SHP77 (cell line): ENCODE measurements at places on chromosomes 7 and 10.

GRCh38 chr7:47149208-47149839 is 432.6 kb downstream of the TNS3 start:
- DNase-seq: no peak

GRCh38 chr10:98100476-98100875 is 34.0 kb upstream of the R3HCC1L start:
- no peak for DNase-seq

- DNase-seq: no peak
Measured at GRCh38 chr7:92881091-92881485, 44.7 kb upstream of the CDK6 start.

GRCh38 chr10:103765981-103766380 is 89.4 kb downstream of the SH3PXD2A start:
- peak; percentile 32 for DNase-seq

- peak; percentile 26 for DNase-seq
Measured at GRCh38 chr10:5873515-5873995, 16.1 kb downstream of the ANKRD16 start.

DNA sequence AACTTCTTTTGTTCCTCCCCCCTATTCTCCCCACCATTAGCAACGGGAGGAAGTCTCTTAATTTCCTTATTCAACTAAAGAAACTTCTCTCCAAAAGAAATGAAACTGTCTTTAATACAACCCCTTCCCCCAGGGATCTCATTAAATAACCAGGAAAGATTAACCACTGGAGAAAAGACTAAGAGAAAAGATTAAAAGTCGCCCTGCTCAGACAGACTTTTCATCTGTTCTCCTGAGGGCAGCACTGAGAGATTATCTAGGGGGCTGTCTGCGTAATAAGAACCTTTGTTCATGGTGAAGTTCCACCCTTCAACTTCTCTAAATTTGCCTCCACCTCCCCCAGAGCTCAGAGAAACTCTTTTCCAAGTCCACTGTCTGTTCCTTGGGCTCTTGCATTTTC is 105.5 kb downstream of the HGF start:
- no peak for DNase-seq

GRCh38 chr7:69599955-69600709 is 1.9 kb downstream of the AUTS2 start:
- no peak for DNase-seq

- DNase-seq: no peak
Measured at GRCh38 chr10:122072491-122072890, 83.5 kb downstream of the TACC2 start.

- no peak for DNase-seq
Measured at GRCh38 chr7:31082447-31082846, 30.3 kb downstream of the ADCYAP1R1 start.

GRCh38 chr10:34102893-34103506 is 712.1 kb downstream of the PARD3 start:
- DNase-seq: no peak

GRCh38 chr10:132706701-132707100 is 79.2 kb downstream of the NKX6-2 start:
- DNase-seq: no peak

DNA sequence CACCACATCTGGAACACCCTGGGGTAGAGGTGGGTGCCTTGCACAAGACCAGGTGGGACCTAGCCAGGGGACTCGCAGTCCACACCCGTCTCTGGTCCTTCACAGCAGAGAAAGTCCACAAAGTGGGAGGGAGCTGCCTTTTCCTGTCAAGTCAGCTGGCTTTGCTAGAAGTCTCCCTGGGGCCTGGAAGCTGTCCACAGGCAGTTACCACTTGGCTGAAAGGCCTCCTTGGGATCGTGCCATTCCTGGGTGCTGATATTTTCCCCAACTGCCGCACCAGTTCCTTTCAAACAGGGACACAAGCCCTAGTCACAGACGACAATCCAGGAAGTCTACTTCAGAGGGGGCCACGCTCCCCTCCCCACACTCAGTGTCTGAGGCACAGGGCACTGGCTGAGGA is 75.4 kb downstream of the AFAP1L2 start:
- DNase-seq: no peak

- no peak for DNase-seq
Measured at GRCh38 chr10:127832501-127832900, 60.2 kb downstream of the CLRN3 start.

- no peak for DNase-seq
Measured at GRCh38 chr10:78563314-78563713, 505.5 kb upstream of the ZMIZ1 start.

DNA sequence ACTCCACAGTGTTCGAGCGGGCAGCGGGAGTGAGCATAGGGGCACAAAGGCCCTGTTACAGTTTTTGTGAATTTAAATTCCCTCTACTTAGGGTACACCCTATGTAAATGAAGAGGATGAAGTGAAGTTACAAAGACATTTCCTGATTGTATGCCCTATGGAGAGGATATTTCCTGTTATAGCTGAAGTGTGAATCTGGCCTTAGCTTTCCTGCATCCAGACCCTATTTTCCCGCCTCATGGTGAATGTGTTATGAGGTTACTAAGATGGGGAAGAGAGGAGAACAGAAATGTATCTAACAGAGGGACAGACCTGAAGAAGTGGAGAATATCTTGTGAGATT is 37.8 kb upstream of the COMMD3 start:
- no peak for DNase-seq

DNA sequence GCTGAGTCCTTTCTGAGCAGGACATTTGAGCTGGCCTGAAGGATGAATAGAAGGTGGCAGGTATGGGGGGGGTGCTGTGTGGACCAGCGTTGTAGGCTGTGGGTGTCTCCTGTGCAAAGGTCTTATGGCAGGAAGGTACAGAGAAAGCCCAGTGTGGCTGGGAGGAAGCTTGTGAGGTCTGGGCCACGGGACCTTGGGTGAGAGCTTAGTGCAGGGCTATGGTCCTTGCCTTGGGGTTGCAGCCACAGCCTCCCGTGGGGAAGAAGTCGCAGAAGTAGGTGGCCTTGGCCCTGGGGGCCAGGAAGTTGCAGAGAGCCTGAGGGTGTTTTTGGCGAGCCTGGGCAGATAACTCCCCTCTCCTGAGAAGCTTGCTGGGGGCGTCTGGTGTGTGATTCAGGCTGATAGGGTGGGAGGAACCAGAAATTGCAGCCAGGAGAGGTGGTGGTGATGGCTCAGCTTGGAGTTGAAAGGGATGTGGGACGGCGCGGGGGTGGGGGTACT is 172.0 kb upstream of the TNRC18 start:
- no peak for DNase-seq

- no peak for DNase-seq
Measured at GRCh38 chr10:78402591-78402990, 368.9 kb downstream of the RPS24 start.

GRCh38 chr7:14420768-14421167 is 431.3 kb upstream of the ETV1 start:
- DNase-seq: no peak

DNA sequence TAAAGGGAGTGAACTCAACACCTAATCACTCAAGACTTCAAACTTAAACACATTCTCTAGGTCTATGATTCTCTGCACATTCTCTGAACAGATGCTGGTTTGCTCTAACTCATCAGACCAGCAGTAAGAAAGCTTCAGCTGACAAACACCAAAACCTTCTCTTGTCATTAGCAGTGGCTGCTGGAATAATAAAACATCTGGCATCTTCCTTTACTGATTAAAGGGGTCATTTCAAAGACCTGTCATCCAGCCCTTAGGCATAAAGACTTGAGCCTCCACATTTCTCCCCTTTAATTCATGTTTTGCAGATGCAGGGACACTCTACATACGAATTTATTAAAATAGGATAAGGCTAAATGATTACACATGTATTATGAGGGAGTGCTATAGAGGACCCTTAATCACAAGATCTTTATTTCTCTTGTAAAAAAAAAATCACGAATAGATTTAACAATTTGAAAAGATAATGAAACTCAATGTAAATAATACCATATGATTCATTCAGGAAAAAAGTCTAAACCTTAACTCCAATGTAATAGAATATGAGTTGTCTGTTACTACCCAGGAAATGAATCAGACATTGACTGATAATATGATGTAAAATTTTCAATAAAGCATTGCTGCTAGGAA is 152.4 kb upstream of the GNAI1 start:
- no peak for DNase-seq

- no peak for DNase-seq
Measured at GRCh38 chr7:123039269-123039668, 43.8 kb upstream of the TAS2R16 start.

- DNase-seq: no peak
Measured at GRCh38 chr10:73232887-73233286, 14.2 kb downstream of the DNAJC9 start.

DNA sequence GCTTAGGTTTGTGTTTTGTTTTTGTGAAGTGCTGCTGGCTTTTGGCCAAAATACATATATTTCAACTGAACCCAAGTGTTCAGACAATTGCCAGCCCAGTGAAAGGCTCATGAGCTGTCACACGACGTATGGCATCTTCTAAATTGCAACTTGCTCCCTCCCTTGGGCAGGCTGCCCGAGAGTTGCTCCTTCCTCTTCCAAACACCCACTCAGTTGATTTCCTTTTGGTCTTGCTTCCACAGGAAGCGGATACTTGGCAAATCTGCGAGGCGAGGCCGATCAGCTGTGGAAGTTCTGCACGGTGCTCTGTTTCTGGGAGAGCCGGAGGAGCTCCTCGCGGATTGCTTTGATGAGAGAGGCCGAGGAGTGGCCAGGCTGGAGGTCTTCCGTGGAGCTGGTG is 39.6 kb upstream of the ATP6V0A4 start:
- DNase-seq: peak; percentile 48

GRCh38 chr10:83553366-83553765 is 585.9 kb upstream of the GHITM start:
- no peak for DNase-seq

DNA sequence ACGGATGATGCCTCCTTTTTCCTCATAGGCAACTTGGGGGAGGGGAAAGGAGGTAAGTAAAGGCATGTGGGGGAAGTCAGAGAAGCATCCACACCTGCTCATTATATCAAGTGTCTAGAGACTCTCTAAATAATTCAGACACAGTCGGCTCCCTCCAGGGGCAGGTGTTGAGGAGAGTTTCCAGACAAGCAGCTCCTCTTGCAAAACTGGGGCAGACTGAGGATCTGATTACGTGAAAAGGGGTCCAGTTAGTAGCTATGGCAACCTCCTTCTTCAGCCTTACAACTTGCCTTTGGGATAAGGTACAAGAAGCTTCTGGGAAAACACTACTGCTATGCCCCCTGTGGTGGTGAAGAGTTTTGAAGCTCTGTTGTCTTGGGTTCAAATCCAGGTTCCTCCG is 39.0 kb upstream of the SORBS1 start:
- DNase-seq: no peak

- DNase-seq: peak; percentile 34
Measured at GRCh38 chr7:30470771-30471170, 7.8 kb downstream of the NOD1 start.

- DNase-seq: no peak
Measured at GRCh38 chr10:112393341-112393740, 19.4 kb downstream of the ACSL5 start.

DNA sequence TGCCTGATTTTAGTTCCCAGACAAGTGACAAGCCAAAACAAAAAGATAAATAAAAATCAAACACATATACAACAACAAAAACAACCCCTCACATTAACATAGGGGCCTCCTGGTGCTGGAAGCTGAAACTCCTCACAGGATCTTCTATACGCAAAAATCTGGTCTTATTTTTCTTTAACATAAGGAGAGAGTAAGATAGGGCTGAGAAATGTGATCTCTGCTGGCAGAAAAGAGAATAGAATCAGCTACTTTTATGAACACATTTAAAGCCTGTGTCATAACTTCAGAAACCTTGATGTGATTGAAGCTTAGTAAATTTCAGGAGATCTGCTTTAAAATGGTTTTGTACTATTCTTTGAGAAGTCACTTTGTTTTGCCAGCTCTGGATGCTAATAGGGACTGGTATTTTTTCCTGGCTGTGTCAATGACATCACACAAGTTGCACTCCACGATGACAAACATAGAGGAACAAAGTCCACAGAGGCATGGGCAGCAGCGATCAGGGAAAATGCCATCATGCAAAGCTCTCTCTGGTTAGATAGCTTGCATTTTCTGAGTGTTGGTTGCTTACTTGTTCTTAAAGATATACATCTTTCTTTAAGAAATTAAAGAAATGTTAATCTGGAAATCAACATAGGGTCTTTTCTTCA is 176.6 kb upstream of the SP4 start:
- no peak for DNase-seq

DNA sequence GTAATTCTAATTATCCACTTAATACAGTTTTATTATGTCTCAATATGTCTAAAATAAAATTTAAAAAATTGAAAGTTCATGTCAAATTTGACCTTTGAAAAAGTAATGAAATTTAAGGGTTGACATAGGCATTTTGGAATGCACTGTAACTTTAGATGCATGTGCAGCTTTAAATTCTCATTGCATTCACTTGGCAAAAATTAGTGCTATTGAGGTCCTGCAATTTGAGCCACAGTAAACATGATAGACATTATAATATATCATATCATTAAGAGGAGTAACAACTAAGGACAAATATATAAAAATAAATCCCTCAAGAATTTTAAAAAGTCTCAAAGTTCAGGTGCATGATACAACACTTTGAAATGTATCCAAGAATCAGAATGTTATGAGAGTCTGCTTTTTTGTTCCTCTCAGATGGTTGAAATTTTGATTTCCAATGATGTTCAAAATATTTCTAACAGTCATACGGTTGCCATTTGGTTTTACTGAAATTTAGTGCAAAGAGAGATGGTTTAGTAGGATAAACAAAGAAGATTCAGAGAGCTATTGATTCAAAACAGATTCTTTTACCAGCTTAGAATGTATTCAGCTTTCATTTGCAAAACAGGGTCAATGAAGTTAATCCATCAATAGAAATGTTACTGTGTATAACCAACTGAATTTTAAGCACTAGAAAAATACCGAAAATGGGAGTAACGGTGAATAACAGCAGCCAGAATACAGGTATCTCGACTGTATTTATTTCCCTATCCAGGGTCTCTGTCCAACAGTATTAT is 71.8 kb downstream of the SEMA3A start:
- DNase-seq: no peak

GRCh38 chr10:111015181-111015580 is 61.6 kb upstream of the ADRA2A start:
- no peak for DNase-seq

- DNase-seq: no peak
Measured at GRCh38 chr10:76149182-76149581, 717.8 kb downstream of the LRMDA start.

DNA sequence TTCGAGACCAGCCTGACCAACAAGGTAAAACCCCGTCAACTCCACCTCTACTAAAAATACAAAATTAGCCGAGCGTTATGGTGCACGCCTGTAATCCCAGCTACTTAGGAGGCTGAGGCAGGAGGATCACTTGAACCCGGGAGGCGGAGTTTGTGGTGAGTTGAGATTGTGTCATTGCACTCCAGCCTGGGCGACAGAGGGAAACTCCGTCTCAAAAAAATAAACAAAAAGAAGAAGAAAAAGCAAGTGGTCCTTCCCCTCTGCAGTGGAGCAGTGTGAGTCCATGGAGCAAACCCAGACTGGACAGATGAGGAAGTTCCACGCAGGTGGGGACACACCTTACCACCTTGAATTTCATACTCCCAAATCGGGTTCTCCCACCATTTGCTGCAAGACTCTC is 13.1 kb upstream of the SERPINE1 start:
- DNase-seq: no peak
